ENCODE measurements at places on chromosomes 13 and 19.

- no peak for DNase-seq
- peaks cover 4% of the 10 kb centered on the region for H3K4me1 ChIP-seq
- H3K36me3 ChIP-seq, result peaks cover 47% of the 10 kb centered on the region
- peak overlapping the region; percentile 70 for H3K4me3 ChIP-seq
- no peaks in the 10 kb centered on the region for H3K27me3 ChIP-seq
These were observed 941 bp downstream of the DUS3L start for GRCh38 chr19:5789886-5790558.

DNA sequence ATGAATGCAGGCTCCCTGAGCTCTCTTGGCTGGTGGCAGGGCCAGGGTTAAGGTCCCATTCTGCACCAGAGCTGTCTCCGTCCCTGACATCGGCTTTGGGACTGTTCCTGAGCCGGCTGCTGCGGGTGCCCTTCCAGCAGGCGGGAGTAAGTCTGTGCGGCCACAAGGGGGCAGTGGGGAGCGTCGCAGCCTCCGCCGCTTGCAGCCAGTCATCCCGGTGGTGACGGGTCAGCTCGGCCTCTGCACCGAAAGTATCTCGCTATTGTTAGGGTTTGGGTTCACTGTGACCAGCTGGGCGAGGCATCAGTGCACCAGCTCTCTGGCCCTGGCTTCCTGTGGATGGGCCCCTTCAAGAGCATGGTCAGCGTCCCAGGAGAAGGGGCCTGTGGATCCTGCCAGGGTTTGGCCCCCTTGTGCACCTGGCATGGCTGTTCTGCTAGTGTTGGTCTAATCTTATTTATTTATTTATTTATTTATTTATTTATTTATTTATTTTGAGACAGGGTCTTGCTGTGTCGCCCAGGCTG is 15.1 kb downstream of the NDUFB7 start:
- peak; percentile 40 for DNase-seq
- no peak overlapping the region for H3K27ac ChIP-seq
- H3K27me3 ChIP-seq, result no peaks in the 10 kb centered on the region
- peak overlapping the region; percentile 25 for H3K4me3 ChIP-seq
- H3K36me3 ChIP-seq, result no peaks in the 10 kb centered on the region

- no peaks in the 10 kb centered on the region for H3K36me3 ChIP-seq
- no peak for DNase-seq
- no peaks in the 10 kb centered on the region for H3K4me1 ChIP-seq
- H3K4me3 ChIP-seq, result no peak overlapping the region
- no peak overlapping the region for H3K27ac ChIP-seq
These were observed 1236.8 kb upstream of the SPRY2 start for GRCh38 chr13:81577601-81578195.

GRCh38 chr13:48561466-48562235 is 28.8 kb upstream of the RCBTB2 start:
- H3K4me3 ChIP-seq, result peak overlapping the region; percentile 1
- H3K36me3 ChIP-seq, result no peaks in the 10 kb centered on the region
- peak overlapping the region; percentile 11 for H3K27ac ChIP-seq
- no peak for DNase-seq

DNA sequence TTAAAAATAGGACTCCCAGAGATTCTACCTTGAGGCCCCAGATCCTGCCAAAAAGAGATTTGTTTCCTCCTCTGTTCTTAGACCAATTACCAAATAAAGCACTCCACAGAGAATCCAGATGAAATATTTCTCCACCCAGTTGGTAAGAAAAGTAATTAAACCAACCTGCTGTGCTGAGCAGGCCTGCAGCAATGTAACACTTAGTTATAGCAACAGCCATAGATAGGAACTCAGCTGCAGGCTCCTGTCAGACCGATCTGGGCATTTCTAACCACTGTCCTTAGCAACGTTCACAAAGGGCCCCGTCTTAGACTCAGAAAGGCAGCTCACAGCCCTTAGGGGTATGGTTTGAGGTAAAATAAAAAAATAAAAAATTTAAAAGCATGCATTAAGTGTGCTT is 271.1 kb downstream of the KCNRG start:
- no peaks in the 10 kb centered on the region for H3K36me3 ChIP-seq
- H3K4me1 ChIP-seq, result no peaks in the 10 kb centered on the region
- H3K4me3 ChIP-seq, result no peak overlapping the region

DNA sequence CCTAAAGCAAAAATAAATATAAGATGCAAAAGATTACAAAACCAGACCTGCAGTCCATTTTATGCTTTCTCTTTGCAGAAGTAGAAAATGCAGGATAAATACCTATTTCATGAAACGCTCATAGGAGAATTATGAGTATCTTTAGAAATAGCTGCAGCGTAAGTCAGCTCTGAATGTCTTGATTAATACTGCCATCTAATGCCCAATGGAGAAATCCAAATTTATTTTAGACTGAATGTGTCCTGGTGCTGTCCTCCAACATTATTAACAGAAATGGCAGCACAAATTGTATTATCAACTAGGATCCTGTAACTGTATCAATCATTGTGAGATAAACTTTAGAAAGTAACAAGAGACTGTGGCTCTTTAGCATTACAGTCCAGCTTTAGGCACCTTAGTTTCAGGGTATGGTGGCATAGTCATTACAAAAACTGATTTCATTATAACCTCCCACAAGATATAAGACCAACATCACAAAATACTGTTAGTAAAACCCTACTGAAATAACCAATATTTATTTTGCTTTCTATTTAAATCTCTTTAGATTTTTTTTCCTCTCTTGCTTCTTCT is 162.1 kb upstream of the MIR17HG start:
- no peak for DNase-seq
- no peak overlapping the region for H3K4me3 ChIP-seq
- no peak overlapping the region for H3K27ac ChIP-seq
- H3K36me3 ChIP-seq, result no peaks in the 10 kb centered on the region
- H3K27me3 ChIP-seq, result no peaks in the 10 kb centered on the region

DNA sequence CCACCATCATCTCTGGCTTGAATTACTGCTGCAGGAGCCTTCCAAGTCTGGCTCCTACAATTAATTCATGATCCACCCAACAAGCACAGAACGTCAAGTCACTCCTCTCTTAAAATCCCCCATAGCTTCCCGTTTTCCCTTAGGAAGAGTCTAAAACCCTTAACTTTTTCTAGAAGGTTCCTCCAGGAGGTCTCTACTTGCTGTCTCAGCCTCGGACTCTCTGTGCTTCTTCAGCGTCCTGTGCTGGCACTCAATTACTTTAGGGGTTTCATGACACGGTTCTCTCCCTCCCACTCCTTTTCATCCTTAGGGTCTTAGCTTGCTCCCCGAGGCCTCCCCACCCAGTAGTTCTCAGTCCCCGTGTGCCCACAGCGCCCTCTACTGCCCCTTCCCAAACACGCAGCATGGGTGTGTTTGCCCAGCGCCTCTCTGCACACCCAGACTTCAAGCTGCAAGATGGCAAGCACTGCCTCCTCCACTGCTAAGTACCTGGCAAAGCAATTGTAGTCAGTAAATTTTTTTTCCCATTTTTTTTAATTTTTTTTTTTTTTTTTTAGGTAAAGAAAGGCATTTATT is 25.8 kb upstream of the MAP3K10 start:
- DNase-seq, result peak; percentile 6
- H3K4me1 ChIP-seq, result no peaks in the 10 kb centered on the region
- no peaks in the 10 kb centered on the region for H3K36me3 ChIP-seq
- H3K27ac ChIP-seq, result no peak overlapping the region
- no peaks in the 10 kb centered on the region for H3K27me3 ChIP-seq

DNA sequence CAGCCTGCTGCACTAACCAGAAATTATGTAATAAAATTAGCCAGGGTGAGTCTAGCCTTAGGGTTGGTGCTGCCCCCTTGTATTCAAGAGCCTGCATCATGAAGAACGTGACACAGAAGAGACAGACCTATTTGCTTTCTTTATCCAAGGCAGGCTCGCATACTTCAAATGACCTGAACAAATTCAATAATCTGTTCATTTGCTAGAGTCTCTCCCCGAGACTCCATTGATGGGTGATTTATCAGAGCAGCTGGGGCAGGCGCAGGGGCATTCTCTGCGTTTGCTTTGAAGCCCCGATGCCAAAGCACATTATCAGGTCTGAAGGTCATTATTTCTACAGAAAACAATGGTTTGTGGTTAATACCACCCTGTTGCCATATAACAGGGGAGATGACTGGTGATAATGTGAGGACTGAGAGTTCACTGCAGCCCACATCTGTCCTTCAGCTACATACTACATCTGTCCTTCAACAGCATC is 520.3 kb downstream of the DIAPH3 start:
- H3K4me1 ChIP-seq, result no peaks in the 10 kb centered on the region
- no peak overlapping the region for H3K27ac ChIP-seq
- no peaks in the 10 kb centered on the region for H3K27me3 ChIP-seq
- DNase-seq, result no peak
- H3K36me3 ChIP-seq, result no peaks in the 10 kb centered on the region

DNA sequence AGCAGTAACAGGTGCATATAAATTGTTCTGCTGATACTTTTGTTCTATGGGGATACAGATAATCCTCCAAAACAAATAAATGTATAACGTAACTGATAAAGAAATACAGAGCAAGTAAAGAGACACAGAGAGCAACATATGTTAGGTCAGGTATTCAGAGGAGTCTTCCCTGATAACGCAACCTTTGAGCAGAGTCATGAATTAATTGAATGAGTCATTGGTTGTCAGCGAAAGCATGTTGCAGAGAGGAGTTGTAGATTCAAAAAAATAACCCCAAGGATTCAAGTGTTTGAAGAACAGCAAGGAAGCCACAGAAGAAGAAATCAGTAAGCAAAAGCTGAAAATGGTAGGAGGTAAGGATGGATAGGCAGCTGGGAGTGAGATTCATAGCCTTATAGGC is 245.2 kb downstream of the TBC1D4 start:
- no peaks in the 10 kb centered on the region for H3K27me3 ChIP-seq
- H3K4me1 ChIP-seq, result no peaks in the 10 kb centered on the region
- DNase-seq, result no peak
- H3K36me3 ChIP-seq, result no peaks in the 10 kb centered on the region
- H3K4me3 ChIP-seq, result no peak overlapping the region

DNA sequence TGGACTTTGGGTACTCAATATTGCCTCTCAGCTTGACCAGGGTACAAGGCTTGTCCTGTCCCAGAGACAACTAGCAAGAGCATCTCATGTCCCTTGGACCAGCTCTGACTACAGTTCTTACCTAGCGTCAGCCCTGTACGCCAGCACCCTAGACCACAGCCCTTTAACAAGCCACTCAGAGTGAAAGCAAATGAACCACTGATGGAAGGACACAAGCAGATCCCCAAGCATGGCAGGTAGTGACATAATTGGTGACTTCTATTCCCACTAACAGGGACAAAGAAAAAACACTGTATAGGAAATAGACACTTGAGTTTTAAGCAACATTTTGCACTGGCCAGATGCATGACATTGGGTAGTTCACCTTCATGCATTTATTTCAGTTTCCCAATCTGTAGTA is 8.8 kb upstream of the LRCH1 start:
- H3K27ac ChIP-seq, result no peak overlapping the region
- H3K4me3 ChIP-seq, result no peak overlapping the region
- no peaks in the 10 kb centered on the region for H3K36me3 ChIP-seq
- H3K4me1 ChIP-seq, result no peaks in the 10 kb centered on the region

GRCh38 chr19:23406721-23407120 is 11.4 kb upstream of the ZNF91 start:
- H3K4me1 ChIP-seq, result no peaks in the 10 kb centered on the region
- no peak overlapping the region for H3K27ac ChIP-seq
- no peaks in the 10 kb centered on the region for H3K36me3 ChIP-seq
- no peaks in the 10 kb centered on the region for H3K27me3 ChIP-seq
- H3K4me3 ChIP-seq, result no peak overlapping the region

GRCh38 chr19:49335071-49335783 is at the start of gene CD37:
Gene CD37, plus strand, starts transcription at chr19:49335406. Its CDS starts 135 bp downstream, at chr19:49335541.
- H3K27ac ChIP-seq, result peak within 1 kb of the TSS; percentile 75
- H3K4me3 ChIP-seq, result peak within 1 kb of the TSS; percentile 63
- DNase-seq, result no peak
- H3K36me3 ChIP-seq, result peaks cover 28% of the 10 kb centered on the region
- H3K4me1 ChIP-seq, result peaks cover 43% of the 10 kb centered on the region

GRCh38 chr19:41533671-41534215 is 42.2 kb upstream of the CEACAM21 start:
- no peak for DNase-seq
- no peak overlapping the region for H3K27ac ChIP-seq
- H3K27me3 ChIP-seq, result no peaks in the 10 kb centered on the region
- H3K4me1 ChIP-seq, result peaks cover 17% of the 10 kb centered on the region
- H3K36me3 ChIP-seq, result no peaks in the 10 kb centered on the region

GRCh38 chr19:45505151-45505995 is 1.9 kb upstream of the VASP start:
- no peaks in the 10 kb centered on the region for H3K27me3 ChIP-seq
- H3K4me1 ChIP-seq, result peaks cover 18% of the 10 kb centered on the region
- no peak for DNase-seq
- no peaks in the 10 kb centered on the region for H3K36me3 ChIP-seq
- no peak overlapping the region for H3K4me3 ChIP-seq

DNA sequence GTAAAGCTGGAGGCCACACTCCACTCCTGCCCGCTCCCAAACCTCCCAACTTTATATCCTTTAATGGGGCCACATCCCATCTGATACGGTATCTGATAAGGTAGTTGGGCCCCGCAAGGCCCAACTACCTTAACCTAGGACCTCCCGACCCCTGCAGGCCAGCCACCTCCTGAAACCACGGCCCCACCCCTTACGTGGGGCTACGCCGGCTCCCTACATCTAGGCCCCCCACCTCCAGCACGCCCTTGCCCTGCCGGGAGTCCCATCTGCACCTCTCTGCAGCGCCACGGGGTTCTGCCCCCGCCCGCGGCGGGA is 2.2 kb downstream of the IGFLR1 start:
- DNase-seq, result no peak
- H3K36me3 ChIP-seq, result peaks cover 23% of the 10 kb centered on the region
- H3K4me1 ChIP-seq, result peaks cover 35% of the 10 kb centered on the region

DNA sequence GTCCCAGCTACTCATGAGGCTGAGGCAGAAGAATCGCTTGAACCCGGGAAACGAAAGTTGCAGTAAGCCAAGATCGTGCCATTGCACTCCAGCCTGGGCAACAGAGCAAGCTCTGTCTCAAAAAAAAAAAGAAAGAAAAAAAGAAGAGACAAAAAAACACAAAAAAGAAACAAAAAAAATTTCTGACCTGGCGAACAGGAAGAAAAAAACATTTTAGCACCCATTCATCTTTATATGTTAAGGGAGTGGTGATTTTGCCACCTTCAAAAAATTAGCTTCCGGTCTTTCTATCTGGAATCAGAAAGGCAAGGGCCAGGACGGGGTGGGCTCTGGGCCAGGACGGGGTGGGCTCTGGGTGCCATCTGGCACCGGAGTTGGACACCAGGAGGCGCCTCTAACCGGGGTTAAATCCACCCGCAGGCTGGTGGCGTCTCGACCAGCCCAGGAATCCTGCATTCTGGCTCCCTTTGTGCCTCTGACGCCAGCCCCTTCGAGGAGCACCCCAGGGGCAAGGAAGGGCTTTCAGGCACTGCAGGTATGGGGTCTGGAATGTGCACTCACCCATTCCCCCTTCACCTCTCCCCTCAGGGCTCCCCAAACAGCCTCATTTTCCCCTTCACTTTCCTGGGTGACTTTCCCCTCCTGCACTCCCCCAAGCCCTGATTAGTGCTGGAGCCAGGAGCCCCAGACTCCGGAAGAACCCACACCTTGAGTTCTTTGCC is 10.4 kb upstream of the ZSWIM4 start:
- H3K4me3 ChIP-seq, result no peak overlapping the region
- peak; percentile 43 for DNase-seq
- H3K27me3 ChIP-seq, result no peaks in the 10 kb centered on the region
- no peak overlapping the region for H3K27ac ChIP-seq

GRCh38 chr19:41939861-41940730 is 11.8 kb upstream of the ERFL start:
- peak overlapping the region; percentile 32 for H3K27ac ChIP-seq
- no peak for DNase-seq
- no peaks in the 10 kb centered on the region for H3K27me3 ChIP-seq
- peaks cover 25% of the 10 kb centered on the region for H3K4me1 ChIP-seq
- H3K4me3 ChIP-seq, result peak overlapping the region; percentile 53
